Stimulated activated CD4-positive, alpha-beta T cell treated with anti-CD3 and anti-CD28 coated beads, Interleukin-4, amount 100 ng/mL, for 1 hour (primary cell): ENCODE measurements at places on chromosomes 12 and 14.

- DNase-seq: no peak
Observed at GRCh38 chr14:34646570-34647255, 16.8 kb upstream of the SNX6 start.

DNA sequence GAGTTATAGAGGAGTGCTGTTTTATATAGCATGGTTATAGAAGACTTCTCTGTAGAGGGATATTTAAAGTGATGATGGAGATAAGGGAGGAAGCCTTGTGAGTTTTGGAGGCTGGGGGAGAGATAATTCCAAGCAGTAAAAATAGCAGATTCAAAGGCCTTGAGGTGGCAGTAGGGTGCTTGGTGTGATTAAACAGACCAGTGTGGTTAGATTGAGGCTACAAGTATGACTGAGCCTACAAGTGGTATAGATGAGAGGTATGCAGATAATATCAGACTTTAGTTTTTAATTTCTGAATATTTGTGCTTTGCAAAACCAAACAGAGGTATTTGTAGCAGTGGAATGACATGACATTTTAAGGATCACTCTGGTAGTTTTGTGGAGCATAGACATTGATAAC, 20.3 kb downstream of the FANCM start:
- no peak for DNase-seq

DNA sequence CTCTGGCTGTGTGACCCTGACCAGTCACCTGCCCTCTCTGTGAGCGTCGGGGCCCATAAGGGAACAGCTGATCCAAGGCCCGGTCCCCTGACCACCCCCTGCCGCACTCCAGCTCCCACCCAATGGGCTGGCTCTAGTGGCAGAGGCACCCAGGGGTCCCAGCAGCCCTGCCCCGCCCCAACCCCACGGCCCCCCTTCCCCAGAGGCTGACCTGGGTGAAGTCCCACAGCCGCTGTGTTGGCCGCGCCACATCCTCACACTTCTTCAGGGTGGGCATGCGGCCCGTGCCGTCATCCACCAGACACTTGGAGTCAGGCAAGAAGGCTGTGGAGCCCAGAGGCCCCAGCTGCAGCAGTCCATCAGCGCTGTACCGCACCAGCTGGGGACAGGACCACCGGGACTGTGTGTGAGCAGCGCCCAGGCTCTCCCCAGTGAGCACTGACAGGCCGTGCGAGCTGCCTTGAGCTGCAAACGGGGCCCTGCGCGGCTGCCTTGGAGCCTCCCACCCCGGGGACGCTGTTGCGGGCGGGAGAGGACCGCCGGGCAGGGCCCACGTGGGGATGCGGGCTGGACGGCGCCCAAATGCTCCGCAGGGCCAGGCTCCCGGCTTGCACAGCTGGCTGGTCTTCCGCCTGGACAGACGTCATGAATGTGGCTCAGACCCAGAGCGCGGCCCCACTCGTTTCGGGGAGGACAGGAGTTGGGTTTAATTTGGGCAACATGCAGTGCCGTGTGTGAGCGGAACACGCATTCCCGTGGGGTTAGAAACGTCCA, 53.5 kb downstream of the NOC4L start:
- no peak for DNase-seq

DNA sequence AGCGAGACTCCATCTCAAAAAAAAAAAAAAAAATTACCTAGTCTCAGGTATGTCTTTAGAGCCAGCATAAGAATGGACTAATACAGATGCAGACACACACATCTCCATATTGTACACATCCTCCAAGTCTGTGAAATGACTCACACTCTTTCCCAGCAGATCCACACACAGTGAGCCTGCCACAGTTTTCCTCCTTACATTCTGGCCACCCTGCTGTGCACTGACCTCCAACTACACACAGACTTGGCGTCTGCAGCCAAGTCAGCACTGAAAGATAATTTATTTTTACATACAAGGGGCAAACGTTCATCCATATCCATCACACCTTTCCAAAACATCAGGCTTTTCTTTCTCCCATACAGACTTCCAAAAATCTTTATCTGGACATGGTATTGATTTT, 115.9 kb downstream of the SLC25A21 start:
- DNase-seq: no peak

DNA sequence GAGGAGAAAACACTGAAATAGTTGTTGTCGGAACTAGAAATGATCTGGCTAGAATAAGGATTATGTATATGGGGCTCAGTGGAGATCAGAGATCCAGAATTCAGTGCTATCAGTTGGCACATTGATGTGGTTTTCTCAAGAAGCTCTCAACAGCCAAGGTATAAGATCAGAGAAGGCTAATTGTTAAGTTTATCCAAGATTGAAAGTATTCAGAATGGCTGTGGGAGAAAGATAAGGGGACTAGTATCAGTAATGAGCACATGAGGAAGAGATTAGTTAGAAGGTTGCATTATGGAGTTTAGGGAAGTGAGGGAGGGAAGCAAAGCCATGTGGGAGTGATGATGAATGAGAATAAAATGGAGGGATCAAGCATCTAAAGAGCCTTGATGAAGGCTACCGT, 128.1 kb upstream of the MIS18BP1 start:
- no peak for DNase-seq

DNA sequence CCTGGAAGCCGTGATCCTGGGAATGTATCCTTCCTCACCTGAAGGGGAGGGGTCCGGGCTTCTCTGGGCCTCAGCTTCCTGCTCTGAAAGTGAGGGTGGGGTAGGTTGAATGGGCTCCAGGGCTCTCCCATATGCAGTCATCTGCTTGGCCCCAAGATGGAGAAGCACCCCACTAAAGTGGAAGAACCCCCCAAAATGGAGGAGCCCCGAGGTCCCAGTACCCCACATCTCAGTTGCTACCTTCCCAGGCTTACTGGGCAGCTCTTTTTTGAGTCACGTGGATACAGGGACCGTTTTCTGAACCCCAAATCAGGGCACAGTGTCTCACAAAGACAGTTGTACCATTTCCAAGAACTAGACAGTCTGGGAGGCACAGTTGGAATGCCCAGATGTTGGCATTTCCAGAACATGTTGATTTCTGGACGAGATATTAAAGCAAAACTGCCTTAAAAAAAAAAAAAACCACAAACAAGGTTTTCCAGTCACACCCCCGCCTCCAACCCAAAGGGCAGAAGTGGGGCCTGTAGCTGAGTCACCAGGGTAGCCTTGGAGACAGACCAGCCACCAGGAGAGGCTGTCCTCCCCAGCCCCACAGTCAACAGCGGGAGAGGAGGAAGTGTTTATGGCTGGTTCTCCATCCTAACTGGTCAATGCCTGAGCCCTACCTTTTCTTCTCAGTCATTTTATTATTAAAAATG, 12.1 kb downstream of the VASH1 start:
- DNase-seq: no peak

GRCh38 chr12:116898669-116899068, 12.1 kb upstream of the FBXW8 start:
- DNase-seq: no peak
